ENCODE measurements at places on chromosomes 6 and 20.

DNA sequence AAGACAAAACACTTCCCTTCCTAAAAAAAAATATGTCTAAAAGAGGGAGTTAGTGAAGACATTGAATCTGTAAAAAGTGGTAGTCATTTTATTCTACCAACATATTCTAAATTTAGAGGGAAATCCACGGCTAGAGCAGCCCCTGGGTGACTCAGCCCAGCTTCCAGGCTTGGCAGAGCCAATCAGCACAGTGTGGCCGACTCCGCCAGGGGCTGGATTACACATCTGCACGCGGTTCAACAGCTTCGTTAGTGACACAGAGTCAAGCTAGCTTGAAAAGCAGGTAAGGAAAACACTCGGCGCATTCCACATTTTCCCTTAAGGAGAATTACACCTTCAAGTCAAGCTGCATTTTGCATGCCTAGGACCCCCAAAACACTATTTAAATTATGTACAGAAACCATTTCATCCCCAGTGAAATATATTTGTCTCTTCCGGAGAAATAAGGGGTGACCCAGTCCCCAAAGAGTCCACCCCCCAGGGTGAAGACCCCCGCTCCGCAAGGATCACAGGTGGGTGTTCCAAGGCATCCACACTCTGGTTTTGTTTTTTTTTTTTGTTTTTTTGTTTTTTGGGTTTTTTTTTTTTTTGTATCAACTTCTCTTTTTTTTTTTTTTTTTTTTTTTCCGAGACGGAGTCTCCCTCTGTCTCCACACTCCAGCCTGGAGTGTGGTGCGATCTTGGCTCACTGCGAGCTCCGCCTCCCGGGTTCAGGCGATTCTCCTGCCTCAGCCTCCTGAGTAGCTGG is 58.4 kb upstream of the ARID1B start:
- DNase-seq: no peak

- no peak for DNase-seq
These were observed 40.6 kb downstream of the KCNS1 start for GRCh38 chr20:45060294-45060693.

DNA sequence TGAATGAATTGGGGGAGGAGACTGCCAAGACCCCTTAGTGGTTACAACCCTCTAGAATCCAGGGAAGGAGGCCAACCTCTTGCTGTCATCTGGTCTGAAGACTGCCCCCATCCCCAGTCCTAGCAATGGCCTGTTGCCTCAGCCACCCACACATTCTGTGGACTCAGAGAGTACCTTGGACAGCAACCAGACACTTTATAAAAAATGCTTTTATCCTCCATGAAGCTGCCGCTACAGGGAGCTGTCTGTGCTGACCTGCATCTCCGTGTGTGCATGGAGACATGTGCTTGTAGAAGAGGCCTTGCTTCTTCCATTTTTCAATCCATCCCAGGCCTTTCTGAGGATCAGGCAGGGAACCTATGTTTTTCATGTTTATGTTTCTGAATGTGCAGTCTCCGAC is 15.2 kb downstream of the CDH22 start:
- DNase-seq: no peak

GRCh38 chr6:155340464-155341129 is 26.3 kb upstream of the TFB1M start:
- no peak for DNase-seq

DNA sequence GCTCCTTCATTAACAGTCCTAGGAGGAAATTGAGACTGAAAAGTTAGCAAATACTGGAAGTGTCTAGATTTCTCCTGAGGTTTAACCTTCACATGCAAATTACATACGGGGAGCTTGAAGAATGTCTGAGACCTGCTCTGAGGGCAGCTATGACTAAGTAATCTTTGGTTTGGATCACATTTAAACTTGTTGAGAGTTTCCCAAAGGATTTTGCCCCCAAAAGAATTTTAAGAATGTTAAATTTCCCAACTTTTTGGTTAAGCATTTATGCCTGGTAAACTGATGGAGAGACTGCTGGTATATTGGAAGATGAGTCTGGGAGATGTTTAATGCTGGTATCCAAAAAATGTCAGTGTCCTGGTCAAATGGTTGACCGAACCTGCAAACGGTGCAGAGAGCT is 97.0 kb downstream of the RREB1 start:
- DNase-seq: no peak

- no peak for DNase-seq
These were observed 27.7 kb upstream of the LAMA4 start for GRCh38 chr6:112281821-112282615.

DNA sequence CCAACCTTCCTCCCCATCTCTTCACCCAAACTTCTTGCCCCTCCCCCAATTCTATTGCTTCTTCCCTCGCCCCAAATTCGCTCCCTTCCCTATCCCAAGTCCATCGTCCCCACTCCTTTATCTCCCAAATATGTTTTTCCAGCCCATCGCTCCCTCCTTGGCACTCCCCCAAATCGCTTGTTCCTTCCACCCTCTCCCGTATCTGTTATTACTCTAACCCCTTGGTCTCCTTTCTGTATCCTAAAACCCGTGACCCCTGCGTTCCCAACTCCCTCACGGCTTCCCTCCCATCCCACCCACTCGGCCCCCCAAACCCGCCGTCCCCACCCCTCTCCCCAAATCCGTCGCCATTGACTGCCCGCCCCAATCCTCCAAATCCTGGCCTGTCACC is 584 bp downstream of the MTCH1 start:
- no peak for DNase-seq

DNA sequence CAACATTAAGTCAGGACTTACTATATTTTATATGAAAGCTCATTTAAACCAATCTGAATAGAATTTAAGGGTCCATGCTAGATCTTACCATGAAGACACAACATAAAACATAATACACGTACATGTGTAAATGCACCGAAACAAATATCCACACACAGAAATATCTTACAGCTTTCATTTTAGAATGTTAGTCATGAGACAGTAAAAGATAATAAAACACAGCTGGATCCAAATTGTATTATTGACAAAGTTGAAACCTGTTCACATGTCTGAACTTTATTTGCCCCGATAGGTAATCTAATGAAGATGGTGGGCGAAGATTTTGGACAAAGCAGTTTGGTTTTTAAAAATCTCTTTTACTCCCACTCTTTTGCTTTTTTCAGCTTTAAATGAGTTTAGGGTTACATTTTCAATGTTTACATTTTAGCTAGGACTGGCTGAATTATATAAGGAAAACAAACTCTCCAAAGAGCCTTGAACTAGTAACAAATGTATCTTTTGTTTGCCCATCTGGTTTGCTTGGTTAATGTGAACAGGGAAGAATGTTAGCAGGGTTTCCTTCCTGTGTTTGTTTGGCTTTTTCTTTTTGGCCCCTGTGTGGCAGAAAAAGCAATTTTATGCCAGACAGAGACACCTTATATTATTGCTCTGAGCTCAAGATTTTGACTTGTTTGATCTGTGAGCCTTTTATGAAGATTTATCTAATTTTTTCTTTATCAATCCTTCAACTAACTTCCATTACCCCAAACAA is 5.1 kb upstream of the TMEM181 start:
- DNase-seq: no peak

- no peak for DNase-seq
These were observed 38.4 kb upstream of the ZNF217 start for GRCh38 chr20:53631909-53632662.

- DNase-seq: no peak
These were observed 109.1 kb downstream of the TOX2 start for GRCh38 chr20:44023515-44024371.

- no peak for DNase-seq
These were observed 1185.0 kb upstream of the CITED2 start for GRCh38 chr6:140559458-140559857.

- no peak for DNase-seq
These were observed 123.2 kb downstream of the GPX5 start for GRCh38 chr6:28648878-28649375.

DNA sequence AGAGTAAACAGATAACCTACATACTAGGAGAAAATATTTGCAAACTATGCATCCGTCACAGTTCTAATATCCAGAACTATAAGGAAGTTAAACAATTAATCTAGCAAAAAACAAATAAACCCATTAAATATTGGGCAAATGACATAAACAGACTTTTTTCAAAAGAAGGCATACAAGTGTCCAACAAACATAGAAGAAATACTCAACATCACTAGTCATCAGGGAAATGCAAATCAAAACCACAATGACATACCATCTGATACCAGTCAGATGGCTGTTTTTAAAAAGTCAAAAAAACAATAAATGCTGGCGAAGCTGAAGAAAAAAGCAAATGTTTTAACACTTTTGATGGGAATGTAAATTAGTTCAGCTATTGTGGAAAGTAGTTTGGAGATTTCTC is 1117.7 kb upstream of the MAP3K7 start:
- DNase-seq: no peak

DNA sequence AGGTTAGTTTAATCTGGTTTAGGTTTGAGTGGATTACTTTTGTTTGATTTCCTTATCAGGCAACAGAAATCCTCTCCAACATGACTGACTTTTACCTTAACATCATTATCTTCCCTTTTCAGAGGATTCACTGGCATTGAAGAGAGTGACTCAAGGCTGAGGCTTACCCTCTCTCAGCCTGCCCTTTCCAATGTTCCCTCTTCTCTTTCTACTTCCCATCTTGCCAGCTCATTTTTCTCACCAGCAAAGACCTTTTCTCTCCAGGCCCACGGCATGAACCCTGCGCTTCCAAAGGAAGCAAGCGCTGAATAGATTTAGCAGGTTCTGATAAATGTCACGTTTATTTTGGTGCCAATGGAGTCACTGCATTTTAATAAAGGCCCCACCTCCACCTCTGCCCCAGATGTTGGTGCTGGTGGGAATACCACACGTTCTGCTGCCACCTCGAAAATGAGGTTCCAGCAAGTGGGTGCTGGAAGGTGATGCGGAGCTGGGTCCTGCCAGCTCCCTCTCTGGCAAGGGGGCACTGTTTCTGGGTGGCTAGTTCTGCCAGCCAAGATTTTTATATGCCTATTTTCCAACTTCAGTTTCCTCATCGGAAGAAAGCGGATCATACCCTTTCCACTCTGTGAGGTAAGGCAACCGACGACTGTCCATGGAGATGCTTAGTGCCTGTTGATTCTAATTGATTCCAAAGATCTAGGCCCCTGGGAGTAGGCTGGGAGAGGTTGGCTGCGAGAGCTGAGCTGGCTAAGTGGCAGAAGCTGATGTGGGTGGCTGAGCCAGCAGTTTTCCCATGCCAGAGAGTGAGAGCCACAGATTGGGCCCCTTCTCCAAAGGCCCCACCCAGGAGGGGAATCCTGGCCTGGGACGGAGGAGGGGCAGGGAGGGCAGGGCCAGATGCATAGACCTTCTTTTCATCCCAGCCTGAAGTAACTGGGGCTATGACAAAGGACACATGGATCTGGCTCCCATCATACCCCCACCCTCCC is 87.7 kb upstream of the MAFB start:
- DNase-seq: no peak

DNA sequence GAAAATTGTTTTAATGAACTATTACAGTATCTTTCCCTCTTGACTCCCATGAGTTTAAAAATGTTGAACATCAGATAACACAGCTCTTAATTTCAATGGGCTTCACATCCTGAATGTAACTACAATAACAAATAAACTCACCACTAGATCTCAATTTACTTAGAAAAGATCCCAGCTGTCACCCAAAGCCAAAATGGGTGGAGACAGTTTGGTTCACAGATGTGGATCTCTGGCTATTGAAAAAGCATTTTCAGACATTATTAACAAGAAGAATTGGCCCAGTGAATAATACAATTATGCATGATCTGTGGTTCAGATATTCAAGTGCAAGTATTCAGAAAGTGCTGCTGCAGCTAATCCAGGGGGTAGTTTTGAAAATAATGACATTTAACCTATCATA is 184.7 kb upstream of the RALGAPA2 start:
- no peak for DNase-seq

GRCh38 chr20:2826655-2827054 is 10.5 kb downstream of the TMEM239 start:
- no peak for DNase-seq

- no peak for DNase-seq
These were observed 4.9 kb upstream of the BEND6 start for GRCh38 chr6:56949925-56950495.

- DNase-seq: no peak
These were observed 12.0 kb upstream of the CITED2 start for GRCh38 chr6:139386404-139386803.

GRCh38 chr6:112235956-112236355 is 18.4 kb downstream of the LAMA4 start:
- no peak for DNase-seq

- no peak for DNase-seq
These were observed 338.3 kb upstream of the KCNQ5 start for GRCh38 chr6:72283571-72283970.

DNA sequence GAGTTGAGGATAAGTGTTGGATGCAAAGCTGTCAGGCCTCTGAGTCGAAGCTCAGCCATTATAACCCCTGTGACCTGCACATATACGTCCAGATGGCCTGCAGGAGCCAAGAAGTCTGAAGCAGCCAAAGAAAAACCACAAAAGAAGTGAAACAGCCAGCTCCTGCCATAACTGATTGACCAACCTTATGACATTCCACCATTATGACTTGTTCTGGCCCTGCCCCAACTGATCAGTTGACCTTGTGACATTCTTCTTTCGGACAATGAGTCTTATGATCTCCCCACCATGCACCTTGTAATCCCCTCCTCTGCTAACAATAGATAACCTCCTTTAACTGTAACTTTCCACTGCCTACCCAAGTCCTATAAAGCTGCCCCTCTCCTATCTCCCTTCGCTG is 133.7 kb upstream of the AGPAT4 start:
- no peak for DNase-seq

- no peak for DNase-seq
These were observed 41.6 kb downstream of the PLAGL2 start for GRCh38 chr20:32165836-32166545.

GRCh38 chr6:136544326-136544725 is 5.9 kb downstream of the MAP7 start:
- no peak for DNase-seq

GRCh38 chr20:11403711-11404110 is 514.0 kb upstream of the BTBD3 start:
- no peak for DNase-seq

DNA sequence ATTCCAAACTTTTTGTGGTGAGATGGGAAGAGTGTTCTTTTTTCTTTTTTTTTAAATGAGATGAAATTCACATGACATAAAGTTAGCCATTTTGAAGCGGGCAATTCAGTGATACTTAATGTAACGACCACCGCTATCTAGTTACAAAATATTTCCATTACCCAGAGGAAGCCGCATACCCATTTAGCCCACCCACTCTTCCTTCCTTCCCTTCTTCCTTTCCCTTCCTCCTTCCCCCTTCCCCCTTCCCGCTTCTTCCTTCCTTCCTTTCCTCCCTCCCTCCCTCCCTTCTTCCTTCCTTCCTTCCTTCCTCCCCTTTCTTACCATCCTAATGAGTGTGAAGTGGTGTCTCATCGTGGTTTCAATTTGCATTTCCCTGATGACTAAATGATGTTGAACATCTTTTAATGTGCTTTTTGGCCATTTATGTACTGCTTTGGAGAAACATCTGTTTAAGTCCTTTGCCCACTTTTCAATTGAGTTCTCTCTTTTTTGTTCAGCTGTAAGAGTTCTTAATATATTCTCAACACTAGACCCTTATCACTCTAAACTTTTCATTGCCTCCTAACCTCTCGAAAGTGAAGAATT is 371.1 kb downstream of the FARS2 start:
- no peak for DNase-seq

GRCh38 chr20:15799871-15800270 is 773.4 kb downstream of the KIF16B start:
- no peak for DNase-seq
